ENCODE measurements at places on chromosomes 2 and 18. TPM values are rescaled to one million over a fixed set of nuclear protein-coding genes. Genes with fewer than 3 reads are reported as not detected.

The NDUFB3 gene
- 96.7 TPM for total RNA-seq

DNA sequence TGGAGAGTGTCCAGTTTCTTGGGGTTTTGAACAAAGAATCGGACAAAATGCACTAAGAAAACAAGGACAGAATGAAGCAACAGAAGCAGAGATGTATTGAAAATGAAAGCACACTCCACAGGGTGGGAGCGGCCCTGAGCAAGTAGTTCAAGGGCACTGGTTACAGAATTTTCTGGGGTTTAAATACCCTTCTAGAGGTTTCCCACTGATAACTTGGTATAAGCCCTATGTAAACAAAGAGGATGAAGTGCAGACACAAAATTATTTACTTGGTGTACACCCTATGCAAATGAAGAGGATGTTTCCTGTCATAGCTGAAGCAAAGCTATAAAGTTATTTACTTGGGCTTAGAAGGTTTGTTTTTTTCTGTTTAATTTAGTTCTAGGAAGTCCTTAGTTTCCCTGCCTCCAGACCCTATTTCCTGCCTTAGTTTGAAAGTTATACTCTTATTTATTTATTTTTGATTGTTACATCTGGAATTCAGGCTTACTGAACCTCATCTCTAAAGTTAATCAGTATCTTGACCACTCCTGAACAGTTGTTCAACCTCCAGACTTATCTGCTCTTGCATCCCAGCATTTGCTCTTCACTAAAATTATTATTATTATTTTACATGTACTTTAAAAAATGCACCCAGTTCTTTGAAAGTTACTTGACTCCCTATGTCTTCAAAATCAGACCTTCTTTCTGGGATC lies 193.5 kb downstream of the SPP2 start:
- H3K4me1 ChIP-seq, result peaks cover 32% of the 10 kb centered on the region
- no peak overlapping the region for H3K4me3 ChIP-seq
- no peaks in the 10 kb centered on the region for H3K36me3 ChIP-seq
- DNase-seq, result peak; percentile 45
- H3K27me3 ChIP-seq, result no peaks in the 10 kb centered on the region
- peak overlapping the region; percentile 8 for H3K27ac ChIP-seq

The COL3A1 gene
- 1.3 TPM for total RNA-seq

DNA sequence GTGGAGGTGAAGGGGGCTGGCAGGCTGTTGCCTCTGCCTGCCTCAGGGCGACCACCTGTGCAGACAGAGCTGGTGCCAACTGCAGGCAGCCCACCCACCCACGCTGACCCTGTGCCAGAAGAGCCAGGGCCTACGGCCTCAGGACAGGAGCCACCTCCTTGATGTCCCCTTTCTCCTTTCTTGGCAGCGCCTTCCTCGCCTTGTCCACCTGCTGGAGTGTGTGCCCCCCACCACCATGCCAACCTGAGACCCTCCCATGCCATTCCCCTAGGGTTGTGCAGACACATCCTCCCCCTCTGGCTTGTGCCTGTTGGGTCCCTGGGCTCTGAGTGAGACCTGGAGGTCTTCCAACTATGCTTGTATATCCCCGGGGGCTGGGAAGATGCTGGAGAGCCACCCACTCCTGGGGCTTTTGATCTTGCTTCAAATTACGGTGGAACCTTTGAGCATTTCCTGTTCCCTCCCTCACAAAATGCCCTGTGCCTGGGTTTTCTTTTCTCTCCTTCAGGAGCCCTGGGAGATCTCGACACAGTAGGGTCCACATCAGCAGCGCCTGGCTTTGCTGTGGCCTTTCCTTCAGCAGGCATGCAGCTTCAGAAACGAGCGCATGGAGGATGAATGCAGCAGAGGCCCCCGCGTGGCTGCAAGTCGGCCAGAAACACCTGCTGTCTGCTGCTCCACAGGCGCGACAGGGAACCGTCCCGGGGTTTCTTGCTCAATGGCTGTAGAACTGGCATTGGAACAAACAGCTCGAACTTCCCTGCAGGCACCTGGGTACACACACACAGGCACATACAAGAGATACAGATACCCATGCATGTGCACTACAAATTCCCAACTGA lies 65.9 kb upstream of the SH3RF3 start:
- DNase-seq, result no peak
- H3K36me3 ChIP-seq, result no peaks in the 10 kb centered on the region
- H3K4me1 ChIP-seq, result no peaks in the 10 kb centered on the region
- H3K27me3 ChIP-seq, result peaks cover 24% of the 10 kb centered on the region
- H3K4me3 ChIP-seq, result no peak overlapping the region

The ASB3 gene
- total RNA-seq, result 20.5 TPM

GRCh38 chr18:31821545-31822171 lies 61.0 kb upstream of the SLC25A52 start:
- no peaks in the 10 kb centered on the region for H3K4me1 ChIP-seq
- no peaks in the 10 kb centered on the region for H3K36me3 ChIP-seq
- H3K27me3 ChIP-seq, result peaks cover 4% of the 10 kb centered on the region
- no peak overlapping the region for H3K27ac ChIP-seq

DNA sequence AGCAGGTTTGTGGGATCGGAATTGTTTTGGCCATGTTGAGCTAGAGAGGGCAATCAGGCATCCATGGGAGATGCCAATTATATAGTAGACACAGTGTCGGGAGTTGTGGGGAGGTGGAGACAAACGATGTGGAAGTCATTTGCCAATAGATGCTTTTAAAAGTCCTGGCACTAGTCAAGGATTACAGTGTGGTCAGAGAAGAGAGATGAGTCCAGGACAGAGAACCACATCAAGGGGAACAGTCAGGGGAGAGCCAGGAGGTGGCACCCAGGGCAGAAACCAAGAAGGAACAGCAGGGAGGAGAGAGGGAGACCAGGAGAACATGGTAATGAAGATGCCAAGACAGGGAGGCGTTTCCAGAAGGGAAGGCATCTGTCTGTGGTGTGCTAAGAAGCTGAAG lies 81.2 kb downstream of the ARL4C start:
- H3K4me3 ChIP-seq, result no peak overlapping the region
- no peaks in the 10 kb centered on the region for H3K36me3 ChIP-seq
- DNase-seq, result no peak
- peaks cover 4% of the 10 kb centered on the region for H3K4me1 ChIP-seq
- no peak overlapping the region for H3K27ac ChIP-seq

GRCh38 chr18:27447451-27447881 lies 262.4 kb upstream of the CHST9 start:
- no peak overlapping the region for H3K27ac ChIP-seq
- H3K36me3 ChIP-seq, result no peaks in the 10 kb centered on the region
- H3K27me3 ChIP-seq, result no peaks in the 10 kb centered on the region
- H3K4me3 ChIP-seq, result no peak overlapping the region
- H3K4me1 ChIP-seq, result no peaks in the 10 kb centered on the region

GRCh38 chr2:72316774-72317173 lies 169.1 kb upstream of the CYP26B1 start:
- H3K4me1 ChIP-seq, result no peaks in the 10 kb centered on the region
- H3K4me3 ChIP-seq, result no peak overlapping the region
- H3K27me3 ChIP-seq, result no peaks in the 10 kb centered on the region
- no peak overlapping the region for H3K27ac ChIP-seq
- no peaks in the 10 kb centered on the region for H3K36me3 ChIP-seq

The LINC00305 gene
- not detected for total RNA-seq

DNA sequence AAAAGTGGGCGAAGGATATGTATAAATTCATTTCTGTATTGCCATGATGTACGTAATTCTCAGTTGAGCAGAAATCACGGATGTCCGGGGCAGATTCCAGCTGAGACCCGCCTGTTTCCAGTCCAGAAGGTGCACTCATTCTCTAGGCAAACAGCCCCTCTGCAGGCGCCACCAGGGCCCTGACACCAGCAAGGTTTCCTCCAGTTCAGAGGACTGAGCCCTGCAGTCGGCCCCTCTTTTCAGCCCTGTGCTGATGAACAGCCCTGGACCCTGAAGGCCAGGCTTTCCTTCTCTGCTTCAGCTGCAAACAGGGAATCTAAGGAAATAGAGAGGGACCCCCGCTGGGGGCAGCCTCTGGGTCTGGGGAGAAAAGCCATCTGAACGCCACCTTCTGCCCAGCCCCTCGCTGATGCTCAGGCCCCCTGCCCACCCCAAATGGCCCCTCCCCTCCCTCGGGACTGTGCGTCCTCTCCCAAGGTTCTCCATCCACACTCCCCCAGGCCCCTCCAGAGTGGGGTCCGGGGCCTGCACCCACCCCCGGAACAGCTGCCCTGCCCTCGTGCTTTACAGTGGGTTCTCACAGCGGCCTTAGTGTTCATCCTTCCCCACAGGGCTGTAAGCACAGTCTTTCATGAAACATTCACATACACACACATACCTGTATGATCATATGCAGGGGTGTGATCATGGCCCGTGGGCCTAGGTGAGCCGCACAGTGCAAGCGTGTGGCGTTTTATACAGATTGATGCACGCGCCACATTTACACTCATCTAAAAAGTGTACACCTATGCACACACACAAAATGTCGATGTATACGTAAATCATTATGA lies 12.1 kb downstream of the COPS9 start:
- no peaks in the 10 kb centered on the region for H3K27me3 ChIP-seq
- H3K4me3 ChIP-seq, result no peak overlapping the region
- peaks cover 4% of the 10 kb centered on the region for H3K36me3 ChIP-seq
- DNase-seq, result no peak
- H3K27ac ChIP-seq, result no peak overlapping the region

The PPP1CB gene
- total RNA-seq, result 157 TPM

The BIN1 gene
- 36.9 TPM for total RNA-seq

DNA sequence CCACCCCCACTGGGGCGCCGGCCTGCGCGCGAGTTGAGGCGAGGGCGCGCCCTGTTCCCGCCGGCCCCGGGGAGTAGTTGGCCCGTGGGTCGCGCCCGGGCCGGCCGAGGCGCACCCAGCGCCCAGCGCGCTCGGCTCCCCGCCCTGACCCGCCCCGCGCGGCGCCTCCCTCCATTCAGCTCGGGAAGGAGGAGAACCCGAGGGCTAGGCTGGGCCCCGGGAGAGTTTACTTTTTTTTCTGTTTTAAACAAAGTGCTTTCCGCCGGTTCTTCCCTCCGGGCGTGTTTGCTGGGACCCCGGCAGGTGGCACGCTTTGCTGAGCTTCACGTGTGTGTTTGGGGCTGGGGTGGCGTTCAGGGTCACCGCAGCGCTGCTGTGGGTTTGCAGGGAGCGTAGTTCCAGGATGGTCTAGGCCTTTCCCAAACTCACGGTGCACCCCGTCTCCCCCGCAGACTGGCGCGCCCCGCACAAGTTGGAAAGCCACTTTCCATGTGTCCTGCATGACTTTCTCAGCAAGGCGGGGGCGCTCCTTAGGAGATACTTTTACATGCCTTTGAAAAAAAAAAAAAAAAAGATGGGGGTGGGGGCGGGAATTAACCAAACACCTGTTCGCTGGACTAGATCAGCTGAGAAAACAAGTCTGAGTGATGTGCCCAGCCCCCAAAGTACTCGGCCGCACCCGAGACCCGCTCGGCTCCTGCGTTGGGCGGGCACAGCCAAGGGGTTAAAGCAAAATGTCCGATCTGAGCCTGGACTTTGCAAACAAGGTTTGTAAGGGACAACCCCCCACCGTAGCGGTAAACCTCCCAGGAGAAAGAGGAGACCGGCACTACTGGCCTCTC lies 825 bp downstream of the ITGA6 start:
- peak; percentile 29 for DNase-seq
- H3K36me3 ChIP-seq, result no peaks in the 10 kb centered on the region
- peak overlapping the region; percentile 98 for H3K4me3 ChIP-seq
- peaks cover 40% of the 10 kb centered on the region for H3K4me1 ChIP-seq
- no peaks in the 10 kb centered on the region for H3K27me3 ChIP-seq

The NGEF gene
- 0.22 TPM for total RNA-seq

The LGALSL gene
- 2.3 TPM for total RNA-seq

GRCh38 chr2:234797566-234798250 lies 154.1 kb upstream of the SH3BP4 start:
- no peaks in the 10 kb centered on the region for H3K36me3 ChIP-seq
- H3K27ac ChIP-seq, result no peak overlapping the region
- no peaks in the 10 kb centered on the region for H3K4me1 ChIP-seq
- peaks cover 20% of the 10 kb centered on the region for H3K27me3 ChIP-seq

The ARHGAP28 gene
- total RNA-seq, result 23.4 TPM

DNA sequence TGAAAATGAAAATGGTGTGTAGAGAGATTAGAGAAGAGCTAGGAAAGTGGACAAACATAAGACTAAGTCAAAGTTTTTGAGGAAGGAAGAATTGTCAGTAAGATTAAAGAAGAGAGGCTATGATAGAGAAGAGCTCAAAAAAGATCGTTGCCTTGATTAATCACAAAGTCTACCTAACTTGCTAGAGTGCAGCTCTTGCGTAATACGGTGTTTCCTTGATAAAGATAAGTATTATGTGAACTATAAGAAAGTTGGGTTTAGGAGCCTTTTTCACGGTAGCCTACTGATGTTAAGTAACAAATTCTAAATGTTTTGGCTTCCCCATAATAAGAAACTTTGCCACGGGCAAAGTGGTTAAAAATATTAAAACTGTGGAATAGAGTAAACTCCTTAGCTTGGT lies 226.4 kb upstream of the NRXN1 start:
- no peak overlapping the region for H3K4me3 ChIP-seq
- no peaks in the 10 kb centered on the region for H3K36me3 ChIP-seq
- no peak for DNase-seq
- no peaks in the 10 kb centered on the region for H3K27me3 ChIP-seq
- H3K4me1 ChIP-seq, result no peaks in the 10 kb centered on the region

GRCh38 chr2:241618296-241618805 lies 18.6 kb downstream of the THAP4 start:
- H3K27ac ChIP-seq, result peak overlapping the region; percentile 29
- no peaks in the 10 kb centered on the region for H3K27me3 ChIP-seq
- no peak for DNase-seq

Measured in endothelial cell of umbilical vein (primary cell).